ENCODE measurements at places on chromosomes 5 and 9.
A peak's percentile ranks its signal among the peaks of the same experiment; 100 is the strongest.

- peak; percentile 33 for DNase-seq
These were observed 209.9 kb upstream of the VLDLR start for GRCh38 chr9:2411459-2412215.

DNA sequence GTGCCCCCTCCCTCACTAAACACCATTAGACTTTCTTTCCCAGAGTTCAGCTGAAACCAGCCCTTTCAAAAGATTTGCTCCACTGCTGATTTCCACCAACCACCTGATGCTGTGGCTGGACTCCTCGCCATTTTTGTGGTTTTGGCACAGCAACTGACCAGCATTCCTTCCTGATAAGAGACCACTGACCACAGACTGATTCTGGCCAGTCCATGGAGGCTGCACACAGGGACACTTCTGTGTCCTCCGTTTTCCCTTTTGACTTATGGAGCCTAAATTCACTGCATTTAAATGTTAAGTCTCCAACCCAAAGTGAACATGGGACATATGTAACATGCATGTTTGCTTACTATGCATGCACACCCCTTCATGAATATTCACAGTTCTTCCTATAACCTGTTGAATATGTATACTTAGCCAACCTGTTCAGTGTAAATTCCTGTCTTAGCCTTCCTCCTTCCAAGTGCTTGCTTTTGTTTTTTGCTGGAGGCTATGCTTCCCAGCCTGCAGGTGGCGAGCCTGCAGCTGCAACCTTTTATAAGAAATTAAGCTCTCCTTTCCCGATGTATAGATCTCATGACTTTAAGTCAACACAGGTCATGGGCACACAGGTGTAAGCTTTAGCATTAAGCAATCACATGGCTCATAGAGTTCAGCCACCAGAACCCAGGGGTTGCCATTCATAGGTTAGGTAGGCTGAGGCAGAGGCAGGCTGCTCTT is 78.7 kb downstream of the ACTL7B start:
- peak; percentile 46 for DNase-seq

- DNase-seq, result no peak
These were observed 253.1 kb downstream of the TLR4 start for GRCh38 chr9:117957267-117957666.

DNA sequence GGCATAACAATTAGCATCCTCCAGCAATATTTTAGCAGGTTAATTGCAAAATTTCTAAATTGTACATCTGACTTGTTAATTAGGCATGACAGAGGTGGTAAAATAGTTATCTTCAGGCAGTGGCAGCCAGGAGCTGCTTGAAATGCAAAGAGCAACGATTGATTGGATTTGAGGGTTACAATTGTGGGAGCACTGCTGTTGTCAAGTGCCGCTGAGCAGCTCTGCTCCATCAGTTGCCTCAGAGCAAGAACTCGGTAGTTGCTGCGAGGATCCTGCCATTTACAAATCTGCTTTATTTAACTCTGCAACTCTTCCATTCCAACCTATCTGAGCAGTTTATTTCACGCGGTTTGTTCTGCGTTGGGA is 12.6 kb downstream of the PBX3 start:
- DNase-seq, result no peak

DNA sequence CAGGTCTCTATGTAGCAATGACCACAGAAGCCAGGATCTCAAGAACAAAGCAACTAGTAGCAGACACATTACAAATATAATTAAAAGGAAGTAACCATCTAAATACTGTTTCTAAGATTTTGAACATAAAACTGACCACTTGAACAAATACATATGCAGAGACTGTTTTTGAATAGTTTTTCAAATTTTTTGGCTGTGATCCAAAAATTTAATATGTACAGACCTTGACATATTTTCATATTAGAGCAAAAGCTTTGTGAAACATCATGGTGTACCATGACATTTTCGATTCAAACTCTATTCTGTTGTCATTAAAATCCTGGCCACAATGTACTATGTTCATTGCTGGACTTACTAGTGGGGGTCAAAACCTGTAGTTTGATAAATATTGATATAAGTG is 126.5 kb downstream of the NUDT12 start:
- DNase-seq, result no peak

GRCh38 chr9:97564291-97565175 is 63.1 kb downstream of the TMOD1 start:
- peak; percentile 44 for DNase-seq

DNA sequence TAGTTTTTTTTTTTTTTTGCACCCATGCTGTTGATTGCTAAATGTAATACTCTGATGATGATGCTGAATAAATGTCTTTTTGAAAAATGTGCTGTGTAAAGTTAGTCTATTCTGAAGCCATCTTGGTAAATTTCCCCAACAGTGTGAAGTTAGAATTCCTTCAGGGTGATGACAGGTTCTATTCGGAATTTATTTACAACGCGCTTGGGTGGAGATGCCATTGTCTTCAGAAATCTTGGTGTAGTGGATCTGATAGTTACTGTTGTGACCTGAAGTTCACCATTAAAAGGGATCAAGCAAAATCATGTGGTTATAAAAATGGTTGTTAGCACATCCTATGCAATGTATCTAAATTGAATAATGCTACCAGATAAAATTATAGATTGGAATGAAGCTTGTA is 36.3 kb upstream of the DMRT1 start:
- DNase-seq, result no peak

GRCh38 chr5:164798110-164798509 is 1292.7 kb downstream of the MAT2B start:
- no peak for DNase-seq

- no peak for DNase-seq
These were observed 294.3 kb upstream of the IRX1 start for GRCh38 chr5:3301306-3301705.

- no peak for DNase-seq
These were observed 64.2 kb downstream of the SLC44A1 start for GRCh38 chr9:105308461-105309341.

- no peak for DNase-seq
These were observed 92.6 kb downstream of the DPYSL3 start for GRCh38 chr5:147417135-147417813.

GRCh38 chr5:96876292-96876850 is at the start of gene ERAP2:
Gene ERAP2 (plus strand): TSS chr5:96876500. CDS start chr5:96879686, 3,186 bp downstream.
- peak; percentile 42 for DNase-seq

DNA sequence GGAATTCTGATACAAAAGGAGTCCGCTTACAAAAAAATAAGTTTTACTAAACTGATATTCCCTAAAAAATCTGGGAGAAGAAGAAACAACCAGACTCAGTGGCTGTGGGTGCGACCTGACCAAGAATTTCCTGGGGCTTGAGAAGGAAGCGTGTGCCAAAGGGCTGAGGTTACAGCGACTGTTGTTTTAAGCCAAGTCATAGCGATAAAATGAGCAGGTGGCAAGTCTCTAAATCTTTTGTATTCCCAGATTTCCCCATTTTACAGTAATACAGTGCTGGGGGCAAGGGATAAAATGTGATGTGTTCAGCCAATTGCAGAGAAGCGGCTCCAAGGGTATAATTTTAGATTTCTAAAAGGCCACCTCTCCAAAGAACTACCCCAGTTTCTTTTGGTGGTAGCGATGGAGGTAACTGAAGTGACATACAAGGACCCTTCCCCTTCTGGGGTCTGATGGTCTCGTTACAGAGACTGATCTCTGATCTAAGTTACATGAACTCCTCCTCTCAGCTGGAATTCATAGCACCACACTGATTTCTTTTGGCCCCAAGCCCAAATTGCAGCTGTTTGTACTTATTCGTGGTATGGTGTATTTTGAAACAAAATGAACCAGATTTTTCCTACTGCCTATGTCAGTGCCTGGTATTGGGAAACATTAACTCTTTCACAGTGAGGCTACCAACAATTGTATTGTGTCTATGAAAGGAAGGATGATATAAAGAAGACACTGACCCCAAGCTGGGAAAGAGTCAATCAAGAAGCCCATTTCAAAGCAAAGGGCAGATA is 41.6 kb downstream of the LPAR1 start:
- no peak for DNase-seq

DNA sequence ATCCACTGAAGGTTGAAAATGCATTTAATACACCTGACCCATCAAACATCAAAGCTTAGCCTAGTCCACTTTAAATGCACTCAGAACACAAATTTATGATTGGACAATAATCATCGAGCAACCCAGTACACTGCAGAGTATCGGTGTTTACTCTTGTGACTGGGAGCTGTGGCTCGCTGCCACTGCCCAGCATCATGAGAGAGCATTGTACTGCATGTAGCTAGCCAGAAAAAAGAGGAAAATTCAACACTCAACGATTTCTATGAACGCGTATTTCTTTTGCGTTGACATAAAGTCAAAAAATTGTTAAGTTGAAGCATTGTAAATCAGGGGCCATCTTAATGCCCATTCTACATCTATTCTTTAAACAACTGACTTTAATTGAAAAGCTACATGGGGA is 95.1 kb upstream of the CD180 start:
- no peak for DNase-seq

DNA sequence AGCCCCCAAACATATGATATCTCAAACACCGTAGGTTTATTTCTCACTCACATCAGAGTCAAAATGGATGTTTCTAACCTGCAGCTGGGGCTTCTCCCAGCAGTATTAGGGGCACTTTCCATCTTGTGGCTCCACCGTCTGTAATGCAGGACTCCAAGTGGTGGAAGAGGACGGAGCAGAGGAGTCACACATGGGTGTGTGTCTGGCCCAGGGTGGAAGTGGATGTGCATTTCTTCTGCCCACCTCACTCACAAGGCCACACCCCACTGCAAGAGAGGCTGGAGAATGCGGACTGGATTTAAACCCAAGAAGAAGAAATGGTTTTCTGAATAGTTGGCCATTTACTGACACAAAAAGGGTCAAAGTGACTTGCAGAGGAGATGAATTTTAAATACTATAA is 13.9 kb downstream of the IL7R start:
- DNase-seq, result no peak

GRCh38 chr5:137847687-137848086 is 20.0 kb upstream of the MYOT start:
- no peak for DNase-seq

DNA sequence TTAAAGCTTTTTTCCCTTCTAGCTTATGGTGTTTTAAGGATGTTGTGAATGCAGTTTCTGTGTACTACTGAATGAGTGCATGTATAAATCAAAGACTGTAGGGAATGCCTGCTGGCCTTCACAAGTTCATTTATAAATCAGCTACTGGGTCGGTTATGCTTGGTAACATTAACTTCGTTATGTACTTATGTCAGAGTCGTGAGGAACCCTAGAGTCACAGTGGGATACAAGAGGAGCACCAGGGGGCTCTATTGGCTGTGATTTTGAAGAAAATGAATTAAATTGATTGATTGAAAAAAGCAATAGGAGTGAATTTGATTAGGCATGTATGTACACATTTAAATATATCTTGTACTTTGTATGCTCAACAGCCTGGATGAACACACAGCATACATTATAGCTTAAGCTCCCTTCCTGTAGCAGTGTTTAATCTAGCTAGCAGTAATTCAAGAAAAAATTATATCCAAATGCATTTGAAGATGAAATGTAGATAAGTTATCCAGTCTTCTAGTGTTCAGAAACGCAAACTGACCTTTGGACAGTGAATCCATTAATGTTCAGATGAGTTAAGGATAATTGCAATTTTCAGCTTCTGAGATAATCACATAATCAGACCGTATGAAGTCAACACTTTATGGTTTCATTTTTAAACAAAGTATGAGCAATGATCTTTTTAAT is 204.2 kb downstream of the KDM4C start:
- DNase-seq, result no peak

- no peak for DNase-seq
These were observed 6.1 kb upstream of the TMEM252 start for GRCh38 chr9:68546596-68547390.

- peak; percentile 68 for DNase-seq
These were observed 57.2 kb downstream of the COL5A1 start for GRCh38 chr9:134698587-134699342.

DNA sequence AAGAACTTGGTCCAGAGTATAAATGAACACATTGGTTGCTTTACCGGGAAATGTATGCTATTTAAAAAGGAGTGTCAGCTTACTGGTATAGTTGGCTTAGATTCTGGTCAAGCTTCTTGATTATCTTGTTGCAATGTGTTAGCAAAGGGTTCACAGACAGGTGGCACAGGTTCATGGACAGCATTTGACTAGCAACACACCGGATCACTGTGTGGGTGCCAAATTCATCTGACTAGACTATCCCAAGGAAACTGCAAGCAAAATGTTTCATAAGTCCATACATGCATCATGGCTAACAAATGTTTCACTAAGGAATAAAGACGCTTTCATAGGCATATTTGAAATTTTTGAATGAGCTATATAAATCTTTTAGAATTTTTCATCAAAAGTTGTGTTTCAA is 274.1 kb downstream of the PLK2 start:
- DNase-seq, result no peak

DNA sequence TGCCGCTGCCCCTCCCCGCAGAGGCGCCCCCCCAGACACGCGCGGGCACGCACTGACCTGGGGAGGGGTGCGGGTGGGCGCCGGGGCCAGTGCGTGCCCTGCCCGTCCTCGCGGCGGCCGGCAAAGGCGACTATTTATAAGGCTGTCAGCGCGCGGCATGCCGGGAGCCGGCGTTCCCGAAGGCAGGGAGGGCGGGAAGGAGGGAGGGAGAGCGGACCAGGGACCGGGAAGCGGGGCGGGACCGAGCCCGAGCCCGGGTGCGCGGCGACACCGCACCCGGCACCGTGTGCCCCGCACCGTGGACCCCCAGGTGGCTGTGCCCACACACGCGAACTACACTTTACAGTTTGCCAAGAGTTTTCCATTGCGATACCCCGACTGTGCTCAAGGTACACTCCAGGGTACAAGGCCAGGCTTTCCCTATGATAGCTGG is at the start of gene AK1:
TSS of gene AK1 (minus strand) at position 110 of the 433 bp plus-strand sequence. CDS start 3,058 bp downstream, outside the sequence.
- peak; percentile 76 for DNase-seq

GRCh38 chr5:10581424-10581748 is 17.5 kb downstream of the ANKRD33B start:
- DNase-seq, result no peak

DNA sequence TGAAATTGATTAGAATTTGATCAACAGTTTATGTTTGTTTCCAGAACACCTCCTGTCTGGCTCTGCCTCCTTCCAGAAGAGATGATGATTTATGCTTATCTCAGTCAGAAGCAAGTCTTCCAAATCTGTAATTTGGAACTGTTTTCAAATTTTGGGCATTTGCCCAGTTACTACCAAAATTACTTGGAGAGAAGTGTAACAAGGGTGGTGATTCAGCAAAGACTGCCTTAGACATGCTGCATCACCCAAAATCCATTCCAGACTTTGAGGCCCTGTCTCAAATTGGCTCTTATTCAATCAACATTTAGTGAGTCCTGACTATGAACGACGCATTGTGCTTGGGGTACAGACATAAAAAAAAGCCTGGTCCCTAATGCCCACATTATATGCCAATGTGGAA is 89.4 kb downstream of the SH3TC2 start:
- DNase-seq, result peak; percentile 38

- DNase-seq, result no peak
These were observed 7.3 kb upstream of the FGF18 start for GRCh38 chr5:171412186-171412585.

DNA sequence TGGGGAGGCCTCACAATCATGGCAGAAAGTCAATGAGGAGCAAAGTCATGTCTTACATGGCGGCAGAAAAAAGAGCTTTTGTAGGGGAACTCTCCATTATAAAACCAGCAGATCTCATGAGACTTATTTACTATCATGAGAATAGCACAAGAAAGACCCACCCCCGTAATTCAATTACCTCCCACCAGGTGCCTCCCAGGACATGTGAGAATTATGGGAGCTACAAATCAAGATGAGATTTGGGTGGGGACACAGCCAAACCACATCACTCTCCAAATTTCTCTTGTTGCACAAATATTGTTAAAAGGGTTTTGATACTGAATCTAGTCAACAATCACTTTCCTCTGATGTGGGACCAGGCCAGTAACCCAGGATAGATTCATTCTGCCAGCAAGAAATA is 1176.1 kb downstream of the CDH9 start:
- no peak for DNase-seq

GRCh38 chr9:89536600-89536999 is 38.7 kb upstream of the SEMA4D start:
- no peak for DNase-seq

All from urothelium cell line (cell line).